ENCODE measurements at places on chromosomes 12 and 14.
A peak's percentile ranks its signal among the peaks of the same experiment; 100 is the strongest.

DNA sequence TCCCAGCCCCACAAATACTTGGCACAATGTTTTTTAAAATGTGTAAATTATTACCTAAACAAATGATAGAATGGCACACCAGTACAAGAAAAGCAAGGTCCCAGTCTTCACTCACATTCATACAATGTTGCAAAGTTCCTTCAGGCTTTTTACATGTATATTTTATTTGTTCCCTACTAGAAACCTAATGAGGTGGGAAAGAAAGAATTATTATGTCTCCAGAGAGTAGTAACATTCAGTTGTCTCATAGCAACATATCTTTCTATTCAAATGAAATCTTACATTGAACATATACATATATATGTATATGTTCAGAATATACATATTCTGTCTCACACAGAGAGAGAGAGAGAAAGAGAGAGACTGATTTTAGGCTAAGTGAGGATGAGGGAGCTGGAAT is 85.2 kb downstream of the PLCZ1 start:
- no peak for DNase-seq

GRCh38 chr12:62331306-62331705 is 71.1 kb downstream of the USP15 start:
- no peak for DNase-seq

DNA sequence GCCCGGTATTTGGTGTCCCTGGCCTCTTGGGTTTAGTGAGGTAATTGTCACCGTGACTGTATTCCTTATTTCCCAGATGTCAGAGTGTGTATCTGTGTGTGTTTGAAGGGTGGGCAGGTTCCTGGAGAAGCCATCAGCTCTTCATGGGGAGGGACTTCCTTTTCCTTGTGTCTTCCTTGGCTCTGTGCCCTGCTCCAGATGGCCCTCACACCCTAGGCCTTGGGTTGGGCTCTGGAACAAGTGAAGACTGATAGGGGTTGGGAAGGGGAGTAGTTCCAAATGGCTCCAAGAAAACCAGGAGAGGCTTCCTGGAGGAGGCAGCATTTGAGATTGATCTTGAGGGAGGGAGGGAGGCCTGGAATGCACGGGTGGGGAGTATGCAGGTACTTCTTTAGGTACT is 43.8 kb upstream of the PRIMA1 start:
- DNase-seq = no peak

DNA sequence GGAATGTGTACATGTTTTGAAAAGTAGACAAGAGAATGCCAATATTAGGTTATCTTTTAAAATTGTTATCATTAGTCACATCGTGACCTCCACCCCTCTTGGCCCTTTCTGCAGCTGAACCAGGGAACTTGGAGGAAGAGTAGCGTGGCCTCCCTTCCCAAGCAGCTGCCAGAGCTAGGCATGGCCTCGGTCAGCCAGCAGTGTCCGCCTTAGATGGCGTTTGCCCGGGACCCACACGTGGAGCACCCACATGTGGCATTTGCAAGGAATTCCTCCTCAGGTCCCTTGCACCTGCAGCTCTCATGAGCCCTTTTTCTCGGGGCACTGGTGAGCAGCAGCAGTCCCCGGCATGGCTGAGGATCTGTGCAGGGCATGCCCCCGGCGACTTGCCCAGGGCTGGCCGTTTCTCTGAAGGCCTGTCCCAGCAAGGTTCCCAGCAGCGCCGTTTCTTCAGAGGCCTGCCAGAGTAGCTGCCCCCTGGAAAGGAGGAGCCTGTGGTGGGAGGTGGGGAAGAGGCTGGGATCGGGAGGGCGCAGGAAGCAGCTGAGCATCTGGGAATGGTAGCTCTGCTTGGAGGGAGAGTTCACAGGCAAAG is 10.8 kb downstream of the JDP2 start:
- DNase-seq = no peak

GRCh38 chr12:31899109-31899508 is 60.1 kb upstream of the RESF1 start:
- DNase-seq = no peak

DNA sequence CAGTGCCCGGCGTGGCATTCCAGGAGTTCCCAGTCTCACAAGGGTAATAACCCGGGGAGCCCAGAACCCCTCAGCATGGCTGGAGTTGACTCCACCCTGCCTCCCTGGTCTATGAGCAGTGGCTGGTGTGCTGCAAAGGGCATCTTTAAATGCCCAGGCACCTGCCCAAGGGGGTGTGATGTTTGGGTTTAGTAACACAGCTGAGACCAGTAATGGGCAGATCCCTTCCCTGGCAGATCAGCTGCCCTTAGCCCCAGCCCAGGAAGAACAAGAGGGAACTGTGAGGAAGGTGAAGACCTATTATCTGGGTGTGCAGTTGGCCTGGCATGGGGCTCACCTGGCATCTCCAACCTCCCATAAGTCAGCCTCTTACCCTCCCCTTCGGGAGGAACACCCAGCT is 35.9 kb downstream of the RBM19 start:
- no peak for DNase-seq

GRCh38 chr12:32535288-32535999 is 136.1 kb downstream of the FGD4 start:
- peak; percentile 63 for DNase-seq

GRCh38 chr14:96249029-96249428 is 7.0 kb upstream of the BDKRB1 start:
- peak; percentile 81 for DNase-seq

DNA sequence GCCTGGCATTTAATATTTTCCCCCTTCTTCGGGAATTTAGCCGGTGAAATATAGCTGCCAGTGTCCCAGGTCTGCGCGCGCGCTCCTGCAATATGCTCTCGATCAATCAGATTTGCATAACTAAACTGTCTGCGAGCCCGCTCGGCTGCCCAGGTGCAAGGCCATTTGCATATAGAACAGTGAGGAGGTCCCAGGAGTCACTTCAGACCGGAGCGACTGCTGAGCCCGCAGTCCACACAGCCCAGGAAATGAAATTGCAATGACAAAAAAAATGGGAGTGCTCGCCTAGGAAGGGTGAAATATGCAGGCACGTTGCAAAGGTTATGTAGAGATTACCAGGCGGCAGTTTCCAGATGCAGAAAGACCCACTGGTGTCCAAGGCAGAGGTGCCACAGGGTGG is 228.5 kb downstream of the VRK1 start:
- no peak for DNase-seq

- DNase-seq = peak; percentile 24
These were observed 672 bp upstream of the SCFD1 start for GRCh38 chr14:30621354-30621939.

DNA sequence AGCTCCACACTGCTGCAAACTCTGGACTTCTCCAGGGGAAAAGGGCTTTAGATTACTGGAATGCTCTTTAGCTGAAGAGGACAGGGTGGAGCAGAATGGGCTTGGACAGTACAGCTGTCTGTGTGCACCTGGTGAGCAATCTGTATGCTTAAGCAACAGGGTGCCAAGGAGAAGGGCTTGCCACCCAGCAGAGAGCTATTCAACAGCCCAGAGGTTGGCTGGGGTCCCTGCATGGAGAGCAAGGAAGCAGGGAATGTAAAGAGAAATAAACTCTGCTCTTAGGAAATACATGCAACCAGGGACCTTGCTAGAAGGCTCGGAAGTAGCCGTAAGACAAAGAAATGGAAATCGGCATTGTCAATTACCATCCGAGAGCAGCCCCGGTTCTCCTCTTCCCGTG is 53.0 kb upstream of the CORO1C start:
- DNase-seq = no peak

DNA sequence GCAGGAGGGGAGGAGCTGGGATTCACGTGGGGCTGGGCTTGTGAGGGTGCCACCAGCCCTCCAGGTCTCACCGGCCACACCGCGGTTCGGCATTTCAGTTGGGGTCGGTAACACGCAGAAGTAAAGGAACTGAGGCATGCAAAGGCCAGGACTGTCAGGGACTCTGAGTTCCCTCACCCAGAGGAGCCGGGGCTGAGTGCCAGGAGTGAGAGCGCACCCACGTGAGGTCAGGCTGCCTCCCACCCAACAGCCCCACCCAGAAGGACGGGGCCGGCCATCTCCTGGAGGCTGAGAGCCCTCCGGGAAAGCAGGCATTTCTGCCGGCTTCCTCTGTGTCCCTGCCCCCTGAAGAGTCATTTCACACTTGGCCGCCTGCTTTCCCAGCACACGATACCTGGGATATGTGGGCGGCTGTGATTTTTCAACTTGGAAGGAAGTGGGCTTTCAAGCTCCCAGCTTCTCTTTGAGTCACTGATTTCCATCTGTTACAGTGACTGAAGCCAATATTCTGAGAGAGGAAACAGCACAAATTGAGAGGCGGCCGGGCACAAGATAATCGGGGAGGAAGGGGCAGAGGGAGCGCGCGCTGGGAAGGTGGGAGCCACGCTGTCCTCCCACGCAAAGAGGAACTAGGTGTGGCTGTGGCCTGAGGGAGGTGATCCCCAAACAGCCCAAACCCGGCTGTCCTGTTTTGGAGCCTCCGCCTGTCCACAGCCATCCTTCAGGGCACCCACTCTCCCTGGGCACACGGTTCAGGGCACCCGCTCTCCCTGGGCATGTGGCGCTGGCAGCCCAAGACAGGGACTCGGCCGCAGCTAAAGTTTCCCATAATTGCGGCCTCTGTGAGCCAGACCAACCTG is 19.0 kb downstream of the GALNT9 start:
- no peak for DNase-seq

- DNase-seq = peak; percentile 24
These were observed 464.8 kb upstream of the RGS6 start for GRCh38 chr14:71467361-71467811.

DNA sequence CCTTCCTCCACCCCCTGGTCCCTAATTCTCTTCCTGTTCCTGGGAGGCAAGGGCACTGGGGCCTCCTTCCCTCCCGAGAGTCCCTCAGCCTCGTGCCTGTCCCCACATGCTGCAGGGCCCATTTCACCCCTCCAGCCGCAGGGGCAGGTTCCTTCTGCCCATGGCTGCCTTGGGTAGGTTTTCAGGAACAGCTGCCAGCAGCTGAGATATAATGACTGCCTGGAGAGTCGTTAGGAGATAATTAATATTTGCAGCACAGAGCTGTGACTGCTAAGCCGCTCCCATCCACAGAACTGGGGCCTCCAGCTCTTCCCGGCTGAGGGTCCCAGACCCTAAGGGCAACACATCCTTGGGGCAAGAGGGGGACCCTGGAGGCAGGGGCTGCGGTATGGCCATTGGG is 211.9 kb upstream of the LHX5 start:
- DNase-seq = no peak

DNA sequence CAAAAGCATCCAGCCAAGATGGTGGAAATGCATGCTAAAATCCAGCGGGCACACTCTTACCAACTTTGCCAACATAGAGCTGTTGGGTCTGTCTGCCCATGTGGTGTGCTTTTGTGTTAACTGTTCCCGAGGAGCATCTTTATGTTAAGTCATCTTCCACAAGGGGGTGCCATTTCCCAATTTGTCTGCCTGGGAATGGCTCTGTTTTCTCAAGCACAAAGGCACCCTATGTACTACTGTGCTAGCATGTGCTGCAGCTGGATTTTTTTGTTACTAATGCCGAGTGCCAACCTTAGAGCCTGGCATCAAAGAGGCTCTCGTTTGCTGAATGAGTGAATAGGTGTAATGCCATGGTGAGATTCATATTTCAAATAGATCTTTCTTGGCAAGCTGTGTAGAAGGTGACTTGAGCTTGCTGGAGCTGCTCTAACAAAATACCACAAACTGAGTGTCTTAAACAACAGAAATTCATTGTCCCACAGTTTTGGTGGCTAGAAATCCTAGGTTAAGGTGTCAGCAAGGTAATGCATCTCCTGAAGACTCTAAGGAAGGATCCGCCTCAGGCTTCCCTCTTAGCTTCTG is 74.3 kb downstream of the TRHDE start:
- DNase-seq = peak; percentile 79

DNA sequence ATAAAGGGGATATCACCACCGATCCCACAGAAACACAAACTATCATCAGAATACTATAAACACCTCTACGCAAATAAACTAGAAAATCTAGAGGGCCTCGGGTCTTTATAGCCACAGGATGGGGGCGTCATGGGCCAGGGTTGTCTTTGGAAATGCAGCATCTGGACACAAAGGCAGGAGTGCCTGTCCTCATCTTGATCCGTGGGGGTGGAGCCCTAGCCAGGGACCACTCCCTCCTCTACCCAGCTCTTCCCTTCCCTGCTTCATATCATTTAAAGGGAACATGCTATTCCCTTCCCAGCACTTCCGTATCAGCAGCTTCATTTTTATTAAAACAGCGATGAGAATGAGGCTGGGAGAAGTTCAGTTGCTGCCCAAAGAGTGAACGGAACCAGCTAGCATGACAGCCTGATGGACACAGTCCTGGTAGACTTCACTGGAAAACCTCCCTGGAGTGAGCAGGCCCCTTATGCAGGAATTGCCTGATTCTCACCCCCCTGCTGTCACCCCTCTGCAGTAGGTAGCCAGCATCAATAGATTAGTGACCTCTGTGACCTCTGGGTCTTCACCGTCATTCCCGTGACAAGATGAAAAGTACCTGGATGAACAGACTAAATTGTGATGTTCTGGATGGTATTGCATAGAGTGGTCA is 251.4 kb upstream of the RGS6 start:
- DNase-seq = no peak

- no peak for DNase-seq
These were observed 147.4 kb downstream of the EFCAB11 start for GRCh38 chr14:89807151-89807550.

DNA sequence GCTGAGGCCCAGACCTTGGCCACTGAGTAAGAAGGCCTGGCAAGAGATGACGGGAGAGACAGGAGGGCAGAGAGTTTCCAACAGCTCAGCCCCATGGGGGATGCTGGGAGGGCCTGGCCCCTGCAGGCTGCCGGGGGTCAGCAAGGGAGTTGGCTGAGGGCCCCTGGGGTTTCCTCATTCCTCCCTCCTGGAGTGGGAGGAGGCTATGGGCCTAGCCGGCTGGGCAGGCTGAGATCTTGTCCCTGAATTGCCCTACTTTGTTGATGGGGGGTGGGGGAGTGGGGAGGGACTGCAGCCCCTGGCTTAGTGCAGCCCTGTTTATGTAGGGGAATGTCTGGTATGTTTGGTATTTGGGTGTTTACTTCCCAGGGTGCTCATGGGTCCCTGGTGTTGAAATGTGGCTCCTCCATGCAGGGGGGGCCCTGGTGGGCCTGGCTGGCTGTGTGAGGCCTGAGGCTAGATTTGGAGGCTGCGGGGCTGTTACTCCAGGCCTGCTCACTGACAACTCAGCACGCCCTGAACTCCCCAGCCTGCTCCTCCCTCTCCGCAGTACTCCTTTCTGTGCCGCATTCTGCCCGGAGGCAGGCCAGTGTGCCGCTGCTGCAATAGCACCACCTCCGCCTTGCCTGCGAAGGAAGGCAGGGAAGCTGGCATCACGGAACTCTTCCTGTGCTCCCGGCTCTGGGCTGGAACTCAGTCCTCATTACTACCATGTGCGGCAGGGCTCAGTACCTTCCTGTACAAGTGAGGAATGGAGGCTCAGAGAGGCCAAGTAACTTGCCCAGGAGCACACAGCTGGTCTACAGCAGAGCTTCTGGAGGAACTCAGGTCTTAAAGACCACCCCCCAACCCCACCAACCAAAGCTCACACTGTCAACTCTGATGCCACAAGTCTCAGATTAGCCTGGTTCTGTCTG is 25.3 kb downstream of the JDP2 start:
- DNase-seq = no peak

Measured in HT1080 (cell line).